ENCODE measurements at places on chromosomes 4 and X.
A peak's percentile ranks its signal among the peaks of the same experiment; 100 is the strongest.

DNA sequence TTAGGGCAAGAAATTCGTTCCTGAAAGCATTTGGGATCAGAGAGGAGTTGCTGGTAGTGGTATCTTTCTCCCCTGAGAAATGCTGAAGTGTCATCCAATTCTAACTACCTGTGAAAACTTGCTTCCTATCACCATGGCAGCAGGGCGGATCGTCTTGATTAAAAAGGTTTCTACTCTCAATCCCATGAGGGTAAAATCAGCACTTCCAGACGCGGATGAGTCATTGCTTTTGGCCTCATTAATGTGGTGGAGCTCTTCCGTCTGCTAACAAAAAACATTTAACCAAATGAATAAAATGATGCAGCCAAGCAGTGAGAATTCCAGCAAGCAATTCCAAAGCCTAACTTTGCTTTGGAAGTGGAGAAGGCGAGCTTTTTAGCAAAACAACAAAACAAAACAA lies 325.6 kb downstream of the CAMK2D start:
- DNase-seq, result peak; percentile 42

DNA sequence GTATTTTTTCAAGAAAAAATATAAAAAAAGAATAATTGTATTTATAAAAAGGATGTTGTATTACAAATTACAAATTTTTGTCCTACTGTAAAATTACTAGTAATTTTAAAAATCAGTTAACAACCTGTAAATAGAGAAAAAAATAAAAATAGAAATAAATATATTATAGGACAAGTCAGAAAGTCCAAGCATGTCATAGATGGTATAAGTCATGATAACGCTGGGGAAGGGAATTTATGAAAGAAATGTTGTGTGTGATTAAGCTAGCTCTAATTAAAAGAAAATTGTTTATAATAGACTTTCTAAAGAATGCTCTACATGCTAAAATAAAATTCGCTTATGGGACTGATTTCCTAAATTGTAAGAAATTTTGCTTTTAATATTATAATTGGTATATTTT lies 2329.9 kb downstream of the ARAP2 start:
- no peak for DNase-seq

- DNase-seq, result peak; percentile 63
These were observed 144.4 kb downstream of the GLRA2 start for GRCh38 chrX:14673764-14674163.

DNA sequence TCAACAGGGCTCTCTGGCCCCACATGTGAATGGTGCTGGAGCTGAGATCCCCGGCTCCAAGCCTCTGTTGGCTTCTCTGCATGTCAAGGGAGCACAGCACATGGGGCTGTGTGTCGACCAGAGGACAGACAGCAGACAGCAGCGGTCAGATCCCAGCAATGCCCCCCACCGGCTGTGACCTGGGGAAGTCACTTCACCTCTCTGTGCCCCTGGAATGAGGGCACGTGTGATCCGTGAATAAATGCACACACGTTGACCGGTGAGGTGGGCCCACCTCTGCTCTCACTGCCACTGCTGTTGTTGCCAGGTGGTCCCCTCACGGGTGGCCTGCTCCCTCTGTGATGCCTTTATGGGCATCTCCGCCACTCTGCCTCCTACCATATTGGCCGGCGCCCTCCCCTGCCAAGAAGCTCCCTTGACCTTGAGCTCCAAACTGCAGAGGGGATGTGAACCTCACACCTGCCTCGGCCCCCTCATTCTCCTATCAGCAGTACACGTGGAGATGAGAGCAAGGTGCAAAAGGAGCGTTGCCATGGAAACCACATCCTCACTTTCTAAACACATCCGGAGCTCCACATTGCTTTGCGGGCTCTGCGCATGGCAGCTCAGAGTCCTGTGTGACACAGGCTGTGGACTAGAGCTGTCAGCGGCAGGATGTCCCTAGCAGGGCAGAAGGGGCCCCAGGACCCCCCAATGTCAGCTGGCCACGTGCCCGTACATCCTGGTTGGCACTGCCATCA lies 75.4 kb downstream of the ABLIM2 start:
- no peak for DNase-seq

DNA sequence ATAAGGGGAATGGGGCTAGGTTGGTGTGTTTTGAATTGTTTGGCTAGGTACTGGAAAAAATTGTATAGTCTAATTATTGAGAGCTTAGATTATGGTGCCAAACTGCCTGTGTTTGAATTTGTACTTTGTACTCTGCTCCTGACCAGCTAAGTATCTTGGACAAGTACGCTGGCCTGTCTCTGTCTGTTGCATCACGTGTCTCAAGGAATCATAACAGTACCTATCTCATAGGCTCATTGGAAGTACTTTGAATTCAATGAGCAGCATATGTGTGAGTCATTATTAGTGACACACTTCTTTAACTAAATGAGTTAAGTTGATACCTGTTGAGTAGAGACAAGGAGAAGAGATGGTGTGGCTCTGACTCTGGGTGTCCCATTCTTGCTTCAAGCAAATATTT lies 69.5 kb upstream of the MND1 start:
- no peak for DNase-seq

DNA sequence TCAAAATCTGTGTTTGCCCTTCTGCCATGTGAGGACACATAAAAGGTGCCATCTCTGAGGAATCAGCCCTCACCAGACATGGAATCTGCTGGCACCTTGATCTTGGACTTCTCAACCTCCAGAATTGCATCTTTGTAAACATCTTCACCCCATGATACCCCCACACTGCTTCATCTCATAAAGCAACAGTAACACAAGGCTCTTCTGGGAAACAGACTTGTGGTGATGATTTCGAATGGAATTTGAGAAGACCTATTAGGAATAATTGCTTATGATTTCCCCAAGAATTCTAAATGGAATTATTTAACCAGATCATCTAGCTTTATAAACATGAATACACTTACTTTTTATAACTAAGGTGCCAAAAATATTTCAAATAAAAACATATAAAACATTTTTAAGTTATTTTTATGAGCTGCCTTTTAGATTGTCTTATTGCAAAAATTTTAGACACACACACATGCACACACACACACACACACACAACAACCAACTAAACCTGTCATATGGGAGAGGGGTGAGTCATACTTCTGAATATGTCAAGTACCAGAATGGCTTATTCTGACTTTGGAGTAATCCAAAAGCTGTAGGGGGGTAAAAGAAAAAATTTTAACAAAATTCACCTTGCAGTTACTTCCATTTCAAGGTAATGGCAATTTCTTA lies 82.0 kb downstream of the USP46 start:
- no peak for DNase-seq

- no peak for DNase-seq
These were observed 983.7 kb upstream of the LCORL start for GRCh38 chr4:19005211-19005610.

- DNase-seq, result no peak
These were observed 169.3 kb downstream of the PPARGC1A start for GRCh38 chr4:23720556-23720955.

- peak; percentile 40 for DNase-seq
These were observed 23.0 kb downstream of the SH3D19 start for GRCh38 chr4:151302432-151302831.

GRCh38 chr4:169619518-169619957 lies 840 bp upstream of the CLCN3 start:
- DNase-seq, result no peak

DNA sequence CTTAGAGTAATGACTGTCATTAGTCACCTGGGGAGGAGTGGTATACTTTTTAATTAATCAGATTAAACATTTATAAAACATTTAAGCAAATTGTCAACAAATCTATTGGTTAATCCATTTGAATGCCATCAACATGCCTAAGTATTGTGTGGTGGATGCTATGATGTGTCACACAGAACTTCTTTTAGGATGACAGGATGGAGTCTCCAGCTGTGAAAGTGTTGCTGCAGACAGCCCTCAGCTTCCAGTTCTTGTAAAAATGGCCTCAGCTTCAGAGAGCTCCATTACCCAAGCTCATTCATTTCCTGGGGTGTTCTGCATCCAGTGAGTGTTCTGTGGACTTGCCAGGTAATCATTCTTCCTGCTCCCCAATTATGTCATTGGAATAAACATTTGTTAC lies 74.3 kb upstream of the CLNK start:
- DNase-seq, result no peak
